Vein endothelial cell (primary cell): ENCODE measurements at places on chromosomes 16 and 17. TPM values are rescaled to one million over a fixed set of nuclear protein-coding genes. Genes with fewer than 3 reads are reported as not detected.

FLOT2 gene
- total RNA-seq = 92.9 and 102 TPM in 2 replicates

CD68 gene
- total RNA-seq = 5.5 and 7.5 TPM in 2 replicates

CACNG3 gene
- not detected in 2 replicates for total RNA-seq

TNFSF12 gene
- total RNA-seq = 16.7 and 20.2 TPM in 2 replicates

SMIM22 gene
- not detected in 2 replicates for total RNA-seq

ASPA gene
- not detected in 2 replicates for total RNA-seq

SSTR5 gene
- total RNA-seq = 1.3 TPM in 1 of 2 replicates, not detected in the other

SLC5A10 gene
- not detected in 2 replicates for total RNA-seq

SOST gene
- total RNA-seq = not detected in 2 replicates

KCNH4 gene
- total RNA-seq = under 0.01 TPM in 1 of 2 replicates, not detected in the other

CLEC16A gene
- 27.4 and 28.8 TPM in 2 replicates for total RNA-seq

C17orf67 gene
- total RNA-seq = 1.6 and 2.0 TPM in 2 replicates

PLLP gene
- total RNA-seq = 8.4 and 10.1 TPM in 2 replicates

ODAD4 gene
- 0.33 and 0.38 TPM in 2 replicates for total RNA-seq

CFAP97D1 gene
- total RNA-seq = not detected in 2 replicates

VWA3A gene
- not detected in 2 replicates for total RNA-seq

NEUROD2 gene
- not detected in 2 replicates for total RNA-seq

HBA1 gene
- total RNA-seq = not detected in 2 replicates
